Stomach (tissue), 19 donors: ENCODE measurements at places on chromosomes 7 and 10. TPM values are rescaled to one million over a fixed set of nuclear protein-coding genes. Genes with fewer than 3 reads are reported as not detected.

NPTX2 gene
- total RNA-seq = 4.8 TPM

OR6B1 gene
- not detected for total RNA-seq

KEL gene
- not detected for total RNA-seq

DRGX gene
- total RNA-seq = not detected
